ENCODE measurements at places on chromosomes 2 and 18.

DNA sequence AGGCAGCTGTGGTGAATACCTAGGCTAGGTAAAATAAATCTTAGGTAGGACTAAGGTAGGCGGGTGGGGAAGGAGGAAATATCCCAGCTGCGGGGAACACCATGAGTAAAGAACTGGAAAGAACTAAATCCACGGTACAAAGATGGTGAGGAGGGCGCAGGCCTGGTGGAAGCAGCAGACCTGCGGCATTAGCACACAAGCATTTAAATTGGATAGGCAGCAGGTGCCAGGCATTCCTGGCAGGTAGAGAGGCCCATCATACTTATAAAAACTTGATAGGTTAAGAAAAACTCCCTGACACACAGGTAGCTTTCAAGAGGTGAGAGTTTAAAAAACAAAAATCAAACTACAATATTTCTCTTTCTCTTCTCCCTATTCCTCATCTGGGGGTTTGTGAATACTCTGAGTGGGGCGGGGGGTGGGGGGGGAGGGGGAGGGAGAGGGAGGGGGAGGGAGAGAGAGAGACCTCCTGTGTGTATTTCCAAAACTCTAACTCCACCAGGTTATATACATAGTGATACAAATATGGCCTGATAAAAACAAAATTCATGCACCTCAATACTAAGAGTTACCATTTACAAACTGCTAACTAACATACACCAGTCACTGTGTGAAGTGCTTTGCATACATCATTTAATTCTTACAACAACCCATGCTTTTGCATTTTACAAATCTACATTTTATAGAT lies 13.5 kb downstream of the AAK1 start:
- no peak for DNase-seq

DNA sequence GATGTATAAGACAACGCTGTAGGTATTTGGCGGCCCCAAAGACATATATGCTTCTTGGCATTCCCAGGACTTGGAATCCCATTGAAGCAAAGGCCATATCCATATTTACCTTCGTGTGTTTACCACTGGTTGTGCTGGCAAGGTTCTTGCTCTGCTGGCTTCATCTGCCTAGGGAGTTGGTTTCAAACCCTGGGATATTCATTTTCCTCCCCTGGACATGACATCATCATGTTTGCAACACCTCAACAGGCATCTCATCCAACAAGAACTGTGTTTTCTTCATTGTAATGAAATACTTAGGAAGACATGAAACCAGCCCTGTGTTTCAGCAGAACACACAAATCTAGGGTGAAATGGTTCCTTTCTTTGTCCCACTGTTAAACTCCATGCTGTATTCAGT lies 77.9 kb upstream of the PHLPP1 start:
- DNase-seq = no peak

DNA sequence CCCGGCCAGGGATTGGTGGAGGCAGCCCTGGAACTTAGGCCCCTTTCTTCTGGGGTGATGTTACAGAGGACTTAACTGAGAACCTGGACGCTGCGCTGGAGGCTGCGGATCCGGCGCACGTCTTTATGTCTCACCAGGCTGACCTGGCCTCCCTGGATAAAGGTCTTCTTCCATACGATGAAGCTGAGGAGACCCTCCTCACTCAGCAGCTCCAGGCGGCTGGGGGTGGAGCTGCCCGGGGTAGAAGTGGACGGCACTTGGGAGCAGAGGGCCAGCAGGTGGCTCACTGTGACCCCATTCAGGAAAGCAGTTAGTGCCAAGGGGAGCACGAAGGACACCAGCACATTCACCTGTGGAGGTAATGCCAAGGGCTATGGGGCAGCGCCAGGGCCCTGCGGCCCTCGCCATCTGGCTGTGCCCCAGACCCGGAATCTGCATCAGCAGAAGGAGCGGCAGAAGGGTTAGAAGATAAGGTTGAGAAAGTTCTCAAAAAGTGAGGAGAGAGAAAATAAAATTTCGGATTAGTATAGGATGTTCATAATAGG lies 8.0 kb downstream of the NTSR2 start:
- no peak for DNase-seq

DNA sequence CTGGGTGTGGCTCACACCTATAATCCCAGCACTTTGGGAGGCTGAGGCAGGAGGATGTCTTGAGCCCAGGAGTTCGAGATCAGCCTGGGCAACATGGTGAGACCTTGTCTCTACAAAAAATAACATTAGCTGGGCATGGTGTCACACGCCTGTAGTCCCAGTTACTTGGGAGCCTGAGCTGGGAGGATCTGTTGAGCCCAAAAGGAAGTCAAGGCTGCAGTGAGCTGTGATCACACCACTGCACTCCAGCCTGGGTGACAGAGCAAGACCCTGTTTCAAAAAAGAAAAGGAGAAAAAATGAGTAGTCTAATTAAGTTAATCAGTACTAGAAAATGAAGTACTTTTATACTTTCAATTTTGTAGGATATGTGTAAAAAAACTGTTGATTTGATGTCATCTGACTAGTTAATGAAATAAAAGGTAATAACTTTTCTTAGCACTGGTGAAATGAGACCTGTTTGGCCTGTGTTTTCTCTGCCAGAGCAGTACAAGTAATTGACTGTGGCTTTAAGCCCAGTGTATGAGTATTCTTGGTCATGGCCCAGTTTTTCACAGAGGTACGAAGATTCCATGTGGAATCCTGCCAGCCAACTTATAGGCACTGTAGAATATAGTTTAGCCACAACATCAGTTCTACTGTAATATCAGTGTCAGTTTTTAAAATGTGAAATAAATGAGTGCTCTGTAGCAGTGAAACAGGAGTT lies 35.8 kb downstream of the MFSD6 start:
- peak; percentile 26 for DNase-seq

GRCh38 chr2:150339951-150340350 lies 147.5 kb downstream of the RND3 start:
- no peak for DNase-seq

- DNase-seq = no peak
These were observed 60.9 kb upstream of the KLHL29 start for GRCh38 chr2:23323917-23324680.

- DNase-seq = no peak
These were observed 157.1 kb downstream of the COL6A3 start for GRCh38 chr2:237256887-237257286.

GRCh38 chr2:222572264-222572721 lies 83.6 kb downstream of the FARSB start:
- no peak for DNase-seq

DNA sequence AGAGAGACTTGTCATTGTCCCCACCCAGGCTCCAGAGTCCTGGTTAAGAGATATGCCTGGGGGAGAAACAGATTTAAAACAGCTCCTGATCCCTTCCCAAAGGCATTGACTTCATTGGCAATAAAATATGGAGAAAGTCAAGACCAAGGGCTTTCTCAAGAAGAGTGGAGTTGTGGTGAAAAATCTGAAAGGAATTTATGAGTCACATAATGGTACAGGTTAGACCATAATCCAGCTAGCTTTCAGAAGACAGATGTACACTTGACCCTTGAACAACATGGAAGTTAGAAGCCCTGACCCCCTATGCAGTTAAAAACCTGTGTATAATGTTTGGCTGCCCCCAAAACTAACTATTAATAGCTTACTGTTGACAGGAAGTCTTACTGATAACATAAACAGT lies 599.1 kb upstream of the SOX11 start:
- no peak for DNase-seq

- DNase-seq = no peak
These were observed 26.0 kb upstream of the C1QL2 start for GRCh38 chr2:119184512-119184911.

All from dorsolateral prefrontal cortex (tissue), 122 donors.